ENCODE measurements at places on chromosomes 1 and 21.

GRCh38 chr21:34523019-34523555, 11.1 kb upstream of the KCNE1 start:
- no peak for DNase-seq

GRCh38 chr1:3063379-3064295, 5.4 kb upstream of the PRDM16 start:
- no peak for DNase-seq

DNA sequence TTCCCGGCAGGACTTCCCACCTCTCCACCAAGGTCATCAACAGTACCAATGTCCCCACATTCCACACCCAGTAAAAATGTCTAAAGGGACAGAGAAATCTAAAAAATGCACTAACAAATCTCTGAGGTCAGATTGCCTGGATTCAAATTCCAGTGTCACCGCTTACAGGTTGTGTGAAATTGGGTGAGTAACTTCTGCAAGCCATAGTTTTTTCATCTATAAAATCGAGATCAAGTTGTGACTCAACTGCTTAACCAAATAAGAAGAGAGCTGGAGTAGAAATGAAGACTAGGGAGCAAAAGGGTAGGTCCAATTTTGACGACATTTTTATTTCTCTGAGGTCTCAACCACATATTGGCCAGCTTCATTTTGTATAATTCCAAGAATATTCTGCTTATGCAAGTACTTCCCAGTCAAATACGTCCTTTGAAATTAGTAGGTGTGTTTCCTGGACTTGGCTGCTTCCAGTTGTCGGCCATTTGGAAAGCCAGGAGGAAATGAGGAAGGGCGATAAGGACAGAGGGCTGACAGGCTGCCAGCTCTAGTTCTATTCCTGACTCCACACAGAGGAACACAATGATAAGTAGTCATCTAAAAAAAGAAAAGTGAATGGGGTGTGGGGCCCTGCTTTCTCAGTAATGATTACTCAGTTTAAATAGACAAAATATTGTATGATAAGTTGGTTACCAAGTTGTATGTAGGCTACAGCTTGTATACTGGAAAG, 57.7 kb upstream of the ZC3H11B start:
- DNase-seq, result no peak

- no peak for DNase-seq
Observed at GRCh38 chr1:226496453-226497015, 52.0 kb upstream of the STUM start.

- DNase-seq, result no peak
Observed at GRCh38 chr1:229869240-229869639, 197.8 kb upstream of the GALNT2 start.

DNA sequence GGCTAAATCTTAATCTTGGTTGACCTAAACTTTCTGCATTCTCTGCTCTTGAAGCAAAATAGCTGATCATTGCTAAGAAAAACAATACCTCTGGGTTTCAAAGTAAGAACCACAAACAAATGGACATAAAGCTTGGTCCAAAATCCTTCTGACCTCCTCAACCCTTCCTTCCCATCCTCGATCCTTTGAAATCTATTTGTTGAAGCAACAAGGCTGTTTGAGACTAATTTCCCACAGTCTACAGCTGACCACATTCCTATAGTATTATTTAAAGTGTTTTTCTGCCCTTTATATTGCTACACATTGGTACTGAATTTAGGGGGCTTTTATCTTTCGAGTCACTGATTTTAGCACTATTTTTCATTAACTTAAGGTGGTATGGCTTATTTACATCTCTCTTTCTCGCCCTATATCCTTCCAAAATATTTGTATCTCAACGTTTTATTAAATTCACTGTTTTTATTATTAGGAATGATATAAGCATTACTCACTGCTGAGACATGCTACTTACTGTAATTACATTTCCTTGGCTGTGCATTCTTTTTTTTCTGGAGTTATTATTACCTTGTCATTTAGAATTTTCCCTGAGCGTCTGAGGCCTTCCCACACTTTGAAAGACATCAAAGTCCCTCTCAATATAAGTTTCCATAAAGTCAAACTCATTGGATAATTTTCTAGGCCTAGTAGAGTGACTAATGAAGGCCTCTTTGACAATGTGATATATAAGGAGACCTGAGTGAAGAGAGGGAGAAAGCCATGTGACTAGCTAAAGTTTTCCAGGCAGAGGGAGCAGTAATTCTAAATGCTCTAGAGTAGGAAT, 73.9 kb downstream of the RAB3GAP2 start:
- no peak for DNase-seq

GRCh38 chr1:169078163-169078883, 28.2 kb upstream of the ATP1B1 start:
- DNase-seq, result no peak

DNA sequence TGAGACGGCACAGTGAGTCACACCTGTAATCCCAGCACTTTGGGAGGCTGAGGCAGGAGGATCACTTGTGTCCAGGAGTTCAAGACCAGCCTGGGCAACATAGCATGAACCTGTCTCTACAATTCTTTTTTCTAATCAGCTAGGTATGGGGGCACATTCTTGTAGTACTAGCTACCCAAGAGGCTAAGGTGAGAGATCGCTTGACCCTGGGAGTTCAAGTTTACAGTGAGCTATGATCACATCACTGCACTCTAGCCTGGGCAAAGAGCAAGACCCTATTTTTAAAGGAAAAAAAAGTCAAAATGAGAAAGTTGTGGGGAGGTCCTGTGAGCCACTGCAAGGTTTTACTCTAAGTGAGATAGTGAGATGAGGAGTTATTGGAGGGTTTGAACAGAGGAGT, 34.8 kb upstream of the AHCTF1 start:
- no peak for DNase-seq

DNA sequence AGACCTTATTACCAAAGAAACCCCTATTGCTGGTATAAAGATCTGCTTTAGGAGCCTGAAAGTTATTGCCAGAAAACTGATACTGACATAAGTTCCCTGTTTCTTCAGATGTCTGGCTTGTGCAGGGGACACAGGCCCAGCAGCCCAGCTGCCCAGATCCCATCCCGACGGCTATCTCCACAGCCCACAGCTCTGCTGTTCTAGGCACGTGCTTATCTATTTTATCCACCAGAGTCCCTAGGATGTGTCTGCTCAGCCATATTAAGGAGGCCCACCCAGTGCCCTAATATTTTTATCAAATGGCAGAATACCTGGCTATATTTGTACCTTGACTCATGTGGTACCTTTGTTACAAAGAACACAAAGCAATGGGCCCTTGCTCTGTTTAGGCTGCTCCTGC, 58.9 kb downstream of the DDX20 start:
- no peak for DNase-seq

DNA sequence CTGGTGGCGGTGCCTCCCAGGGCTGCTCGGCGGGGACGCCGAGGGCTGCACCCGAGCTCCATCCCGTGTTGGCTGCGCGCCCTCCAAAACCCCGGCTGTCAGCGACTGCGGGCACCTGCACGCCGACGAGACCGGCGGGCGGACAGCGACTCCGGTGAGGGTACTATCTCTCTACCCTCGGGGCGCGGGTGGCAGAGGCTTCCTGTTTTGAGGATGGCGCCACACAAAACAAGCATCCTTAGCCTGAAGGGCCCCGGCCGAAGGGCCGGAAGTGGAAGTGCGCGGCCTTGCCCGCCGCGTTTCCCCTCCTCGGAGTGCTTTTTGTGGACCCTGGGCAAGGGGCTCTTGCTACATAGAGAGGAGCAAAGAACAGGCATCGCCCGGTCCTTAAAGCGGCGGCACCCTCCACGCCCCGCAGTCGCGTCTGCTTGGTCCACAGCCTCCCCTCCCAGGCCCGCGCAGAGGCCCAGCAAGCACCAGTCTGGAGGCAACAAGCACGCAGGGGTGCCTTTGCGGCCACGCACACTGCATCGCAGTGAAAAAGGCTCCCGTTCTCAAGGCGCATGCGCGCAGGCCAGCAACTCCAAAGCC, 561 bp upstream of the COQ8A start:
- DNase-seq, result peak; percentile 43

DNA sequence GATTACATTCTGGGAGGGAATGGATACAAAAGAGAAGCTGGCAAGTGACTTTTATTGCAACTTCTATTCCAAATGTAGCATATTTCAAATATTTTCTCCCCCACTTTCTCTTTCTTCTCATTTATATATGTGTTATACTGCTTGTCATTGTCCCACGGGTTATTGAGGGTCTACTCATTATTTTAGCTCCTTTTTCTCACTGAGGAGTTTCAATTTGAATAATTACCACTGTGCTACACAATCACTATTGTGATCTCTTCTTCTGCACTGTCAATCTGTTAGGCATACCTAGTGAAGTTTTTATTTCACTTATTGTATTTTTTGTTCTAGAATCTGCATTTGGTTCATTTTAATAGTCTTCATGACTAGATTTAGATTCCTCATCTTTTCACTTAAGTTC, 339.7 kb downstream of the PTPRC start:
- DNase-seq, result no peak

DNA sequence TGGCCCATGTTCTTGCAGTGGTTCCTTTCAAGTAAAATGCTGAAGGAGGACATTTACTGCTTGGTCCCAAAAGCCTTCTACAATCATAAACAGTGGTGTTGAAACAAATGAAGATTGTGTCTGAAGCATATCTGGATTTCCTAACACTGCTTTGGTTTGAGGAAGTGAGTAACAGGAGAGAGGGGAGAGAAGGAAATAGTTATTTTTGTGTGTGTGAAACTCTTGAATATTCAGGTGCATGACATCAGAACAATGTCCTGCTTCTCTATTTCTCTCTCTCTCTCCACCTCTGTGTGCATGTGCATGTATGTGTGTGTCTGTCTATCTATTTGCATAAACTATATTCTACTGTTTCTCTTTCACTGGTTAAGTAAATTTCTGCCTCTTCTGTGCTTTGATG, 61.4 kb upstream of the TNFSF18 start:
- no peak for DNase-seq

DNA sequence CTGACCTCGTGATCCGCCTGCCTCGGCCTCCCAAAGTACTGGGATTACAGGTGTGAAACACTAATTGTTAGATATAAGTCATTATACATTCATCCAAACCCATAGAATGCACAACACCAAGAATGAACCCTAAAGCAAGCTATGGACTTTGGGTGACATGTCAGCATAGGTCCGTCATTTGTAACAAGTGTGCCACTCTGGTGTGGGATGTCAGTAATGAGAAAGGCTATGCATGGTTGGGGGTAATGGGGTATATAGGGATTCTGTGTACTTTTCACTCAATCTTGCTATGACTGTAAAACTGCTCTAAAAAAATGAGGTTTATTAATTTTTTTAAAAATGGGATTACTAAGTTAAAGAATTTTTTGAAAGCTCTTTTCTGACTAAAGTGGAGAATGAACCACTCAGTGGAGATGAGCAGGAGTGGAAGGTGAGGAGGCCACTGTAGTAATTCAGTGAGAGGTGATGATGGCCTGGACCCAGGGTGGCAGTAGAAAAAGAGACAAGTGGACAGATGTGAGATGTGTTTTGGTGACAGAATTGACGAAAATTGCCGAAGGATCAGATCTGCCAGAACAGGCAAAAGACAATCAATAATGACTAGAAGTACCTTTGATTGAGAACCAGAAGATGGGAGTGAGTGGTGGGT, 21.3 kb upstream of the S1PR1 start:
- DNase-seq, result no peak

All from stimulated activated CD4-positive, alpha-beta T cell treated with anti-CD3 and anti-CD28 coated beads, TNF-alpha, amount 100 ng/mL, for 4 hours (primary cell).